AG20443 (cell line): ENCODE measurements at places on chromosomes 12 and 14.

- no peak for DNase-seq
These were observed 4.9 kb upstream of the SOX5 start for GRCh38 chr12:23954332-23954731.

- DNase-seq, result peak; percentile 92
These were observed 9.3 kb upstream of the HDAC7 start for GRCh38 chr12:47828976-47829482.

DNA sequence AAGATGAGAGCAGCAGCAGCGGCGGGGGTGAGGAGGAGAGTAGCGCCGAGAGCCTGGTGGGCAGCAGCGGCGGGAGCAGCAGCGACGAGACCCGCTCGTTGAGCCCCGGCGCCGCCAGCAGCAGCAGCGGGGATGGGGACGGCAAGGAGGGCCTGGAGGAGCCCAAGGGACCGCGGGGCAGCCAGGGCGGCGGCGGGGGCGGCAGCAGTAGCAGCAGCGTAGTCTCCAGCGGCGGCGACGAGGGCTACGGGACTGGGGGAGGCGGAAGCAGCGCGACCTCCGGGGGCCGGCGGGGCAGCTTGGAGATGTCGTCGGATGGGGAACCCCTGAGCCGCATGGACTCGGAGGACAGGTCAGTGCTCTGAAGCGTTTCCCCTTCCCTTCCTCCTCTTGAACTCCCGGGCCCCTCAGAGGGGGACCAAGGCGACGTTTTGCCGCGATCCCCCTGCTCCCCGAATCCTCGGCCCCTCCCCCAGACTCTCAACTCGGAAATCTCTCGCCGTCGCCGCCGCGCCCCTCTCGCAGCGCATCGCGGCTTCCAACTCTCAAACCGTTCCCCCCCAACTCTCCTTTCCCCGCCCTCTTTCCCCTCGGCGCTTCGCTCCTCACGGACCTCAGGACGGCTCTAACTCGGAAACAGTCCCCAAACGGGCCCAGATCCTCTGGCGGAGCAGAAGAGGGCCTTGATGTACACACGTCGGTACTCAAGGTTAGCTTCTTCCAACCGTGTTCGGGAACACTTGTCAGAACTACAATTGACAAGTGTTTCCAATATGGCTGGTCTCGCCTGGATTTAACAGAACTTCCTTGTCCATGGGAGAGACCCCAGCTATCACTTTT lies 947 bp downstream of the AEBP2 start:
- DNase-seq, result peak; percentile 70

DNA sequence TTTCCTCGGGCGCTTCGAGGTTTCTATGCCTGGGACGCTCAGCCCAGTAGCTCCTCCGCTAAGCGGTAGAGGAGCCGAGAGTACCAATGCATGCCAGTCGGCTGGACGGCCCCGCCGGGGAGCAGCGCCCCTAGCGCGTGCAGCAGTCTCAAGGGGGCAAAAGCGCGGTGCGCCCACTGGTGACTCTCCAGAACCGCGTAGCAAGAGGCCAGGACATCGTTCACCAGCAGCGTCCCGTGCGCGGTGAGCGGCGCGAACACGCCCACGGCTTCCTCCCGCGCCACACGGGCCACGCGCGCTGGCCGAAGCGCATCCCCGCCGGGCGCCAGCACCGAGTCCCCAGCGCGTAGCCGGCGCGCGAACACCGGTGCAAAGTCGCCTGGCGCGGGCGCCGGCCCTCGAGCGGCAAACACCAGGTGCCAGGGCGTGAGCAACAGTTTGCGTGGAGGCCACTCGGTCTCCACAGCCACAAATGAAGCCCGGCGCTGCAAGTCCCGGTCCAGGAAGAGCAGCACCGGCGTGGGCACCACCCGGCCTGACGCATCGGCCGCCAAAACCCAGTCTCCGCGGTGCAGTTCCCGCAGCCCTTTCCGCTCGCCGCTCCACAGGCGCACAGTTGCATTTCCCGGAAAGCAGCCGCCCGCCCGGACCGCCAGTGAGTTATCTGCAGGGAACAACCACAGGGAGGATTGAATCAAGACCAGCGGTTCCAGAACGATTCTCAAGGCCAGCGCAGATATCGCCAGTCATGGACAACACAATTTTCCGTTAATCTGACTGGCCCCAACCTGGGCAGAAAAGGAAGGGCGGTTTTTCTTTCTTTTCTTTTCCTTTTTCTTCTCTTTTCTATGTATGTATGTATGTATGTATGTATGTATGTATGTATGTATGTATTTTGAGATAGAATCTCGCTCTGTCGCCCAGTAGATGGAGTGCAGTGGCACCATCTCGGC lies 4.5 kb downstream of the DHH start:
- peak; percentile 60 for DNase-seq

- no peak for DNase-seq
These were observed 218.3 kb downstream of the TTC6 start for GRCh38 chr14:37813732-37814131.

- no peak for DNase-seq
These were observed 568.7 kb downstream of the MED13L start for GRCh38 chr12:115708801-115709200.

GRCh38 chr12:122473543-122474323 lies 27.0 kb downstream of the ZCCHC8 start:
- DNase-seq, result peak; percentile 24
